ENCODE measurements at places on chromosomes 13 and 19.

- no peak for DNase-seq
Measured at GRCh38 chr19:5292453-5292821, 48.2 kb downstream of the PTPRS start.

- DNase-seq = no peak
Measured at GRCh38 chr19:18097217-18097992, at the start of gene MAST3. Gene MAST3, plus strand, starts transcription at chr19:18097778. Its CDS starts 15 bp downstream, at chr19:18097793.

DNA sequence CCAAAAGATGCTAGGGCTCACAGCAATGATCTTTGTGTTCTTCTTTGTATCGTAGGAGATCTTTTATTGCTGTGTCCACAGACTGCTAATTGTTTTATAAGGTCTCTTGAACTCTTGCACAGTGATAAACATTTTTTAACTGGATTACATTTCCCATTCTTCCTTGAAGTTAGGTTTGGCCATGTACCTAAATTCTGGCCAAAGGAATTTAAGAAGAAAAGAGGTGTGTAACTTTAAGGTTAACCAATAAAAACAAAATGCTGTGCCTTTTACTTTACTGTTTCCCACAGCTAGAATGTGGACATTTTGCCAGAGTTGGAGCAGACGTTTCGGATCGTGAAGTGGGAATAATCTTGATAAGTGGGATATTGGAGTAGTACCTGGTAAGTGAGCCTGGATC, 82.6 kb upstream of the GPC6 start:
- peak; percentile 64 for DNase-seq

- no peak for DNase-seq
Measured at GRCh38 chr19:12868540-12869112, 12.6 kb downstream of the DNASE2 start.

DNA sequence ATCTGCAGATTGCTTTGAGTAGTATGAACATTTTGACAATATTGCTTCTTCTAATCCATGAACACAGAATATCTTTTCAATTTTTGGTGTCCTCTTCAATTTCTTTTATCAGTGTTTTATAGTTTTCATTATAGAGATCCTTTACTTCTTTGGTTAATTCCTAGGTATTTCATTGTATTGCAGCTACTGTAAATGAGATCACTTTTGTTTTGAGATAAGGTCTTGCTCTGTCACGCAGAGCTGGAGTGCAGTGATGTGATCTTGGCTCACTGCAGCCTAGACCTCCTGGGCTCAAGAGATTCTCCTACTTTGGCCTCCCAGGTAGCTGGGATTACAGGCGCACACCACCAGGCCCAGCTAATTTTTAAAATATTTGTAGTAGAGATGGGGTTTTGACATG, 9.8 kb downstream of the CYP2A7 start:
- no peak for DNase-seq

DNA sequence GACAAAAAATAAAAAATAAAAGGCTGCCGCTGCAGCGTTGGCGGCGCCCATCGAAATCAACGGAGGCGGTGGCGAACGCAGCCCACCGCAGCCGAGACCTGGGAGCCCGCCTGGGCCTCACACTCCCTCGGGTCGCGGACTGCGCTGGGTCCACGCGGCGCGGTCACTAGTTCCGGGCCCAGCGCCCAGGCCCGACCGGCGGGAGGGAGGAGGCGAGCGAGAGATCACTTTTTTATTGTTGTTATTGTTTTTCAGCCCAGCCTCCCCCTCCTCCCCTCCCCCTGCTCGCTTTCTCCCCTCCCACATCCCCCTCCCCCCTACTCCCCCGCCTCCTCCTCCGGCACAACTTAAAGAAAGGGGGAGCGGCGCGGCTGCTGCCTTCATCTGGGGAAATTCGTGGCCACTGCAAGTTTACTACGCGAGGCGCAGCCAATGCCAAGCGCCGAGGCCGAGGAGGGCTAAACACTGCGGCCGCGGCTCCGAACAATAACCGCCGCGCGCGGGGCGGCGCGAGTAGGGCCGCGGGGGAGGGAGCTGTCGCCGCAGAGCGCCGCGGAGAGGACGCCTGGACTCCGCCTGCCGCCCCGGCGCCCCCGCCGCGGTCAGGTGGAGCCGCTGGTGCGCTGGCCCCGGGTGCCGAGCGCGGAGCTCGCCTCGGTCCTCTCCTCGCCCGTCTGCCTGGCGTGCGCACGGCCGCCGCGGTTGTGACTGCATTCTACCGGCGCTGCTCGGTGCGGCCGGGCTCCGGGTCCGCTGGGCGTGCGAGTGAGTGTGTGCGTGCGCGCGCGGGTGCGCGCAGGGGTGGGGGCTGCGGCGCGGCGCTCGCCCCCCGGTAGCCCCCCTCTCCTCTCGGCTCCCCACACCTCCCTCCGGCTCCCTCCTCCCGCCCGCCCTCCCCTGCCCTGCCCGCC, 505 bp upstream of the ZIC2 start:
- DNase-seq = peak; percentile 85

DNA sequence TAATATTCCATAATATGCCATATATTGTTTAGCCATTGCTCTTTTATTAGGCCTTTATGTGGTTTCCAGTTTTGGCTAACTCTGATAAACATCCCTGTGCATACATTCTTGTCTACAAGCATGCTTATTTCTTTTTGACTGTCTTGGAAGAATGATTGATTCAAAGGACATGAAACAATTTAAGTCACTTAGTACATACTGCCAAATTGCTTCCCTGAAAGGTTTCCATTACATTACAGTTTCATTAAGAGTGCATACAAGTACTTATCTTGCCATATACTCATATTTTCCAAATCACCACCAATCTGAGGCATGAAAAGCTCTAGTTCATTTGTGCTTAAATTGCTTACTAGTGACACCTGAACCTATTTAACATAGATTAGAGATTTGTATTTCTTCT, 113.9 kb downstream of the OXGR1 start:
- DNase-seq = no peak

GRCh38 chr13:89988206-89988605, 1359.3 kb upstream of the MIR17HG start:
- DNase-seq = peak; percentile 13
